Stimulated activated CD4-positive, alpha-beta T cell treated with anti-CD3 and anti-CD28 coated beads, Interleukin-1b, Interleukin-23, amount 100 ng/mL, for 24 hours (primary cell): ENCODE measurements at places on chromosomes 2 and 18.

- no peak for DNase-seq
Measured at GRCh38 chr2:44135771-44136170, 32.9 kb upstream of the PPM1B start.

DNA sequence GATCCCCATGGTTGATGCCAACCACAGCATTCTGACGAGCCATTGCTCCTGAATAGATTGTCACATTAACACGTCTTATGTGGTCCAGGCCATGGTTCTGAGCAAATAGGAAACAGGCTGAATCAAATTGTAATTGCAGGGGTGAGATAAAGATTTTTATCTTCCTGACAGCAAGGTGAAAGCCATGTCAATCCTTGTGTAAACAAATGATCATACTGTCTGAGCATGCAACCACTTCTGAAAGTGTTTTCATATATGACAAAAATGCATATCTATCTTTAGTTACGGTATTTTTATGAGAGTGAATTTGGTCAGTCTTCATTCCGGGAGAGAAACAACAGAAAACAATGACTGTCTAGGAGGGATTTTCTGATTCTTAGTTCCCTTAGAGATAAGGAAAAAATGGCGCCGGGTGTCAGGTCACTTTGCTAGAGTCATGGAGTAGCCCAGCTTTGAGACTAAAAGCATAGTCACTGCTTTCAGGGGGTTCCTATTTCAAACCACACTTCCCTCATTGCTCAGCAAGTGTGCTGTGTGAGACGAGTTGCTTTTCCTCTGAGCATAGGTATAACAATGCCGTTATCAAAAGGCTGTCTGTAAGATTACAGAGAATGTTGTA lies 958.9 kb downstream of the DCDC2C start:
- DNase-seq = no peak

DNA sequence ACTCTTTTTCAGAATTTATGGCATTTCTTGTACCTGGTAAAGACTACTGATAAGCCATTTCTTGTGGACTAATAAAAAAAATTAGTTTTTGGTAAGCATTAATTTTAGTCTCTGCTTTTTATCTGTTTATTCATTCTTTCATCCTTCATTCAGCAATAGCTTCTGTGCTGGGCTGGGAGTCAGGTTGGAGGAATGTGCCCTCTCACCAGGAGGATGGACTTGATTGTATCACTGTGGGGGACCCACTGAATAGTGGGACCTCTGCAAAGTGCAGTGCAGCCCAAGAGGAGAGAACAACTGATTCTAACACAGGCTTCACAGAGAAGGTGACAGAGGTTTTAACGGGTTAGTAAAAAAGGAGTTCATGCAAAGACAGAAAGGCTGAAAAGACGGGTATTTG lies 39.1 kb downstream of the CDC42EP3 start:
- no peak for DNase-seq

DNA sequence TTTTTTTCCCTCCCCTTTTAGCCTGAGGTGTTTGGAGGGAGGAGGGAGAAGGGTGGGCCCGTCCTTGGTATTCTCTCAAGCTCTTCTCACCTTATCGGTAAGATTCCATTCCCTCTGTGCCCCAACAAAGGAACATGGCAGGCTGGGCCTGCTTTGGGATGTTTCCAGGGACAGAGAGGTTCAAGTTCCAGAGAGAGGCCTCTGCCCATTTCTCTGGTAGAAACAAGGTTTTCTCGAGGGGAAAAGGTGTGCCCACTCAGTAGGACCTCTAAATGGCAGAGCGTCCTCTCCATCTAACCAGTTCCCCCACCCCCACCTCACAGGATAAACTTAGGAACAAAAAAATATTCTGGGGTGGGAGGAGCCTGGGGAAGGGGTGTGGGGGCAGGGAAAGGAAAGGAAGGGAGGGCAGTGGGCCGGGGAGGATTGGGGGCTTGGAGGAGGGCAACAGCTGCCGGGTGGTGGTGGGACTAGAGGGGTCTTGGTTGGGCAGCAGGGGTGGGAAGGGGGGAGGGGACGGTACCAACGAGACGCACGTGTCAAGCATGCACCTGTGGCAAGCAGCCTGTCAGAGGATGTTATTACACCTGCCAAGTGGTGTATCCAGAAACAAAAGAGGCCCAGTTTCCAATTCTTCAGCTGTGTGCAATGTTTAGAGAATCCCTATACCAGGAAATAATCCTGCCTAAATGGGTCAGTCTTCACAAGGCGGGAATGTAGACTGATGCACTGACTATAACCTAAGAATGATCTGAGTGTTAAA lies 2.1 kb downstream of the PCBP1 start:
- DNase-seq = no peak

GRCh38 chr2:6657855-6658254 lies 207.9 kb downstream of the CMPK2 start:
- DNase-seq = no peak

DNA sequence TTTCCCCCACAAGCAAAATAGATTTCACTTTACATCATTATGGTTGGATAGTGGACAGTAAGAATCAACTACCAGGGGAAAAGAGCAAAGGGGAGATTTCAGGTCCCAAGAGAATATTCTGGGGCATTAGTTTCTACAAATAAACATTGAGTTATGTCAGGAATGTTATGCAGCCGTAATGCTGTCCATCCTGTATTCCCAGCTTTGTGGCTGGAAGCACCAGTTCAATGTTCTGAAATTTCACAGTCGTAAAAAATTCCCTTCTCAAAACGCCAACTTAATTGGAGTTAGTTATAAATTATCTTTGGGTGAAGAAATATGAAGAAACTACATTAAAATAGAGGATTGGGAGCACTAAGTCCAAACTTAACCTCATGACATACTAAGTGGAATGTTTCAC lies 141.5 kb upstream of the FIGN start:
- DNase-seq = no peak

GRCh38 chr2:149430743-149431736 lies 100.7 kb downstream of the LYPD6 start:
- DNase-seq = no peak

DNA sequence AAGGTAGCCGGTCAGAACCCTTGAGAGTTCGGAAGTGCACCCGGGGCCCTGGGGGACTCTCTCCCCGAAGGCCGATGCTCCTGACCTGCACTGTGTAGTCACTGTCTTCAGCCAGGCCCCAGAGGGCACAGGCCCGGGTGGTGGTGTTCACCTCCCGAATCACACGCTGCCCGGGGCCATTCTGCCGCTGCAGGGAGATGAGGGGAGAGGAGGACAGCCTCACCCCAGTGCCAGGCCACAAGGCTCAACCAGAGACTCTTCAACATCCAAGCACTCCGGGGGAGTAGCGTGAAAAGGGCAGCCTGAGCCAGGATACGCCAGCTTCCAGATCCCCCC lies 1.1 kb downstream of the FNDC4 start:
- no peak for DNase-seq

GRCh38 chr18:64519201-64519600 lies 370.3 kb upstream of the LINC00305 start:
- no peak for DNase-seq
